Dermis blood vessel endothelial cell (primary cell): ENCODE measurements at places on chromosomes 6 and 20.

DNA sequence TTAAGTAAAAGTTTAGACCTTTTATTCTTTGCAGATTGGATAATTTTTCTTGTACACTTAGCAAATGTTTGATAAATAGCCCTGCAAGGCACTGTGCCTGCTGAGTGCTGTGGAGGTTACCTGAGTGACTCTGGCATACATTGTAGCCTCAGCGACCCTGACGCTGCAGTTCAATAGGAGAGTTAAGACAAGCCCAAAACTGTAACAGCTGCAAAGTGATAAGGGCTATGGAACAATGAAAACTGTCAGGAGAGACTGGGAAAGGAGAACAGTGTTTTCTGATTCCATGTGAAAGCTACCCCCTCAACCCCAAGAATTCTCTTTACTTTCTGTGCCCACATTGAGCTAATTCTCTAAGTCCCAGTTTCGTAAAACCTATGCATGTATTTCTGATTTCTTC, 22.2 kb downstream of the HIVEP1 start:
- no peak for DNase-seq

DNA sequence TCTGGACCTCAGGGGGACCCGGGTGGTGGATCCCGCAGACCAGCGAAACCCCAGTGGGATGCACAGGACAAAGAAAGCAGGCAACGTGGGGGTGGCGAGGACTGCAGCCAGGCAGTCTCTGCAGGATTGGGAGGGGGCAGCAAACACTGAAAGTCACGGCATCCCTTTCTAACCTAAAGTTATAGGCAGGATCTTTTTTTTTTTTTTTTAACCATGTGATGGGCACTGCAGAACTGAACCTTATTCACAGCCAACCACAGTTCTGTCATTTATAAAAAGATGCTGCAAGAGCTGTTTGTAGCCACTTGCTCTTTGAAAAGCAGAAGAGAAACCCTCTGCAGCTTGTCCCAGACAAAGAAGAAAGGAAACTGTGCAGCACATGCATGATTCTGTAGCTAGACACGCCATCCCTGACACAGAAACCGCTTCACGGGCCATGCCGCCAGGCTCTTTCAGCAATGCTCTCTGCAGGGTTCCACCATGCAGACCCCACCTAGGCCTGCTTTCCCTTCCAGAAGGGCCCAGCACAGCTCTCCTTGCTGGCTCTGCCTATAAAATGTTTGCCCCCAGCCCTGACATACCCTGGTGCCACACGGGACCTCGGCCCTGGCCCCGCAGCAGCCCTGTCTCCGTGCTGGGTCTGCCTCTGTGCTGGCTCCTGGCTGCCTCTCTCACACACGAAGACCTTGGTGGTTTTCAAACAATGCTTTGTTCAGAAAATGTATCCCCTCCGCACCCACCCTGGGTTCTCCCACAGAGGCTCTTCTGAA, 70.8 kb downstream of the PYGB start:
- DNase-seq, result no peak

DNA sequence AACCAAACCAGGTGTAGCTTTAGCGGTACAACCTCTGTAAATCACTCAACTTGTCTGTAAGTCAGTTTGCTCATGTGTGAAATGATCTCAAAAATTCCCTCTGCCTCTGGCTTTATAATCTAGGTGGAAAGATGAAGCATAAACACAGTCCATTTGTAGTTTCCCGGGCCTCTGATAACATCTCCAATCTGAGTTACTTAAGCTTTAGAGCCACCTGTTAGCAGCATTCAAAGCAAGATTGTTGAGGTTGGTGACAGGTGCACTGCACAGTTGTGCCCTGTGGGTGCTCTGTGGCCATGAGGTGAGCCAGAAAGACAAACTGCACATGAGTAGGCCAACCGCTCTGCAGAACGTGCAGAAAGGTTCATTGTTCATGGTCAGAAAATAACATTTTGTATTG, 53.7 kb downstream of the MOCS1 start:
- no peak for DNase-seq

DNA sequence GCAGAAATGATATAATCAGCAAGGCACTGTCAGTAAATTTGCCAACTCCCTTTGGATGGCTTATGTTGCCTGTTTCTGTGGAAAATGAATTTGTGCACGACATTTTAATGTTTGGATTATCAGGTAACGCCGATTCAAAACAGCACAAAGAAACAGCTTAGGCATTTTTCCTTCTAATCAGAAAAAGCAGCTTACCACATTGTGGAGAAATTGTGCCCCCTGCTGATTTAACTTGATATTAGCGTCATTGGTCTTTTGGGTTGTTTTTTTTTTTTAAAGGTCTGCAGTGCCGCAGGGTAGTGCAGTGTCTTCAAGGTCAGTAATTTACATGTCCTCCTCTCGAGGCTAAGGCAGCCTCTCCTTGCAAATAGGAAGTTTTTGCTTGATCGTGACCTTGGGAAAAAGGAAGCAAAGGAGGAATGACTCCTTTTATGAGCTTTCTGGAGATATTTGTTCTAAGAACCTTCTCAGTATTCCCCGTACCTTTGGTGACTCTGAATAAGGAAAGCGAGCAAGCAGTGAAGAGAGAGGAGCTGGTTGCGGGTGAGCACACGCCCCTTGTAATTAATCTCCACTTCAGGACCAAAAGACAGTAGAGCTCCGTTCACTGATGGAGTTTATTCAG, 79.1 kb downstream of the ELOVL4 start:
- peak; percentile 83 for DNase-seq

DNA sequence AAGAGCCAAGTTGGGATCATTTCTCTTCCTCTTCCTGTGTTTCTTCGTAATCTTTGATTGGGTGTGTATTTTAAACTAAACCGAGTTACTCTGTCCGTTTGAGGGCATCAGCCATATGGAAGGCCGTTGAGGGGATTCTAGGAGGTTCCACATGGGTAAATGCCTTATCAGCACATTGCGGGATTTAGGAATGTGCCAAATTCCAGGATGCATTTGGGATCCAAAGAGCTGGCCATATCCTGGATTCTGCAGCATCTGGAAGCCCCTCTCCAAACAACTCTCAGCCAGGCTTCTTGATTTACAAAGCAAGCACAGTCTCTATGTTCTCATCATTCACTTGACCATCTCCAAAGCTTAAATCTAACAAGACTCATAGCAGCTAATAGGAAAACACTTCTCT, 67.6 kb upstream of the RIN2 start:
- DNase-seq, result no peak

- DNase-seq, result peak; percentile 26
Observed at GRCh38 chr6:88368071-88368787, 202.1 kb upstream of the CNR1 start.

GRCh38 chr6:158293122-158293521, 19.1 kb upstream of the TULP4 start:
- no peak for DNase-seq

DNA sequence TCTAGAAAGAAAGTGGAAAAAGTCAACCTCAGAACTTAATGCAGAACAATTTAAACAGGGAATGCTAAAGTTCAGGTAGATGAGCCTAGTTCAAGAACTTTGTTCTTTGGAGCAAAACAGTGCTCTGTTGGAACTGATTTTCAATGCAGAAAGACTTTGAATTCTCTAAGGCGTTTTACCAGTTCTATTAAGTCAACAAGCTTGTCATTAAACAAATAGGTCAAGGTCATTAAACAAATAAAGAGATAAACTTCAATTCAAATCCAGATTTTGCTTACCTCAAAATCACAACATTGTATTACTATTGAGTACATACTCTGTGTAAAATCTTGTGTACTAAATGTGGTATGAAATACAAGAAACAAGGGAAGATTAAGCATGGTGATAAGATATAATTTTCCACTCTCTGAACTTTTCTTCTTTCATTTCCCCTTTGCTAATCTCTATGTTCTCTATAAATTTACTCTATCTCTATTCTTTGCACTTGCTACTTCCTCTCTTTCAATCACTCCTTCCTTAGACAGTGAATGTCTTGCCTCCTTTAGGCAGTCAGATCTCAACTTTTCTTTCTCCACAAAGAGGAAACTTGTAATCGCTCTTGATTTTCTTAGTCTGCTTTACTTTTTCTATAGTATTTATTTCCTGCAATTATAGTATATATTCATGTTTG, 160.8 kb upstream of the KHDRBS2 start:
- no peak for DNase-seq

DNA sequence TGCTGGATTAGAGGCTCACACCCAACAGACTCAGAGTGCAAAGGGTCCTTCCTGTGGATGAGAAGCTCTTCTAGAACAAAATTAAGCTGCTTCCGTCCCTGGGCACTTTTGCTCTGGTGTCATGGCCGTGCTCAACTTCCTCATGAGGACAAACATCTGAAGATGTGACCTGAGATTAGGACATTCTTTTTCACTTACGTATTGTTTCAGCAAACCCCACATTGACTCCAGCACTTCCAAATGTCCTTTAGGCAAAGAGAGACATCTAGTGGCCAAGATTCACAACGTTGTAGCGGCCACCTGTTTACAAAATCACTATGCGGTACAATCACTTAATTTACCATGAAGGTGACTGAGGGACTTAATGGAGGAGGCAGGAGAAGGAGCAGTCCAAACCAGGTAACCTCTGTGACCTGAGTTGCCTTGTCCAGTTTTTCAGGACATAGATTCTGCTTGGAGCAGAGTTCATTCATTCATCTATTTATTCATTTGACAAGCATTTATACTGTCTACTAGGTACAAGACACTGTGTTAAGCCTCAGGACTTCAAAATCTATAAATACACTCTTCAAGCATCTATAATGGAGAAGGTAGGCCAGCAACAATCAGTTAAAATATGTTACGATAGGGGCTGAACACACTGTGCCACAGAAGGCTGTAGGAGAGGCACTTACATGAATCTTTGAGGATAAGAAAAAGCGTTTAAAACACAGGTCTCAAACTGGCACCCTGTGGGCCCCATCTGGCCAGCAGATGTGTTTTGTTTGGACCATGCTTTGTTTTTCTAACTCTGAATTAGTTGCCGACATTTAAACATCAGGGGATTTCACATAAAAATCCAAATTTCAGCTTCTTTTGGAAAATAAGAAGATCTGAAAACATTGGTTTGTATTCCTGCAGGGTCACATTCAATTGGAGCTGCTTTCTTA, 5.6 kb upstream of the ADGRF1 start:
- DNase-seq, result peak; percentile 96

DNA sequence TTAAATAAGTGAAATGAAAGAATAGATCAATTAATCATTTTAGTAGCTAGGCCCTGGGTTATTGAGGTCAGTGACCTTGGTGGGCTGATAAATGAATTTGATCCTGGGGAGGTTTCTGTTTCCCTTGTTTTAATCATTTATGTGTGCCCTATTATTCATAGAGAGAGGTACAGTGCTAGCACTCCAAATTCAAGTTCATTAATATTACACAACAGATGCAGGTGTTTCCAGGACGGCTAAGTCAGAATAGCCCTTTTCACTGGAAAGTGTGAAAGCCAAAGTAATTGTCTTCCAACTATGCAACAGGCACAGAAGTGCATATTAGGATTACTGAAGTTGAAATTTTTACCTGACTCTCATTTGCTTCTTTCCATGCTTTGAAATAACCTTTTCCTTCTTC, 61.7 kb upstream of the SGK1 start:
- peak; percentile 9 for DNase-seq

- no peak for DNase-seq
Observed at GRCh38 chr20:51666126-51666525, 102.1 kb downstream of the ATP9A start.
